ENCODE measurements at places on chromosomes 3 and 15. TPM values are rescaled to one million over a fixed set of nuclear protein-coding genes. Genes with fewer than 3 reads are reported as not detected.
A peak's percentile ranks its signal among the peaks of the same experiment; 100 is the strongest.

DNA sequence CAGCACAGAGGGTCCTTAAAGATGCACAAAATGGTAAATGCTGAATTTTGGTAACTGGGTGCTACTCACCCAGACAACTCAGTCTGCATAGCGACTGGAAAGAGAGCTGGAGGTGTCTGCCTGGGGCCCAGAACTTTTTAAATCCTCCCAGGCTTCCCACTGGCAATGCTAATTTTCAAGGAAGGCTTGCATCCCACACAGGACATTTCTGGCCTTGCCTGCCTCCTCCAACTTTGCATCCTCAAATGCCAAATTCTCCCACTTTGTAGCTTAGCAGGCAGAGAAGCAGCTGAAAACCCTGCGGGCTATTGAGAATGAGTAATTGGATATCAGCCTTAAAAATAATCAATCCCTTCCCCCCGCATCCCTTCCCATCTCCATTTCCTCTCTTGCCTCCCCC is 656.6 kb upstream of the ADAMTS9 start:
- H3K4me3 ChIP-seq: no peak overlapping the region
- H3K4me1 ChIP-seq: peaks cover 8% of the 10 kb centered on the region
- DNase-seq: no peak
- no peaks in the 10 kb centered on the region for H3K36me3 ChIP-seq

DNA sequence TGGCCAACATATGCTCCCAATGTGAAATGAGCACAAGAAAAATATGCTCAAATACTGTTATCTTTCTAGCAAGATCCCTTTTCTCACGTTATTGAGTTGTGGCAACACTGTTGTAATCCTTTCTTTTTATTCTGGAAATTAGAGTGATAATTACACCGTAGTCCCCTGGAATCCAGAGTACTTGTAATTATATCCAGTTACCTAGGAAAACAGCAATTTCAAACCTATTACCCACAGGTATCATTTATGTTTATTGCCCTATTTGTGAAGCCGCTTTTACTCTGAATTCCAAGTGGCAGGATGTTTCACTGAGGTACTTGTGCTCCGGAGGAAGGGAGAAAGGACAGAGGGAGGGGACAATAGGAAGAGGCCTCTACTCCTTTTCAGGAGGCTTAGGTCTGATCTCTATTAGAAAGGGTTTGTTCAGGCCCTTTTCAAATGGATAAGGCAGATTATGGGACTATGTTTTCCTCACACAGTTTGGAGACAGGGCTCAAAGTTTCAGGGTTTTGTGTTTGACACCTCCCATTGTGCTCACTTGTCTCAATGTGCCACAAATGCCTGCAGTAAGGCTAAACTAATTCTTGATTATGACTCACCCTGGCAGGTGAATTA is 646.6 kb downstream of the TUSC7 start:
- no peaks in the 10 kb centered on the region for H3K36me3 ChIP-seq
- no peak for DNase-seq
- no peak overlapping the region for H3K4me3 ChIP-seq
- no peaks in the 10 kb centered on the region for H3K27me3 ChIP-seq

- H3K27me3 ChIP-seq: peaks cover 37% of the 10 kb centered on the region
- no peak overlapping the region for H3K27ac ChIP-seq
- H3K4me1 ChIP-seq: no peaks in the 10 kb centered on the region
- H3K4me3 ChIP-seq: no peak overlapping the region
Observed at GRCh38 chr3:152669560-152669959, 165.4 kb upstream of the P2RY1 start.

DNA sequence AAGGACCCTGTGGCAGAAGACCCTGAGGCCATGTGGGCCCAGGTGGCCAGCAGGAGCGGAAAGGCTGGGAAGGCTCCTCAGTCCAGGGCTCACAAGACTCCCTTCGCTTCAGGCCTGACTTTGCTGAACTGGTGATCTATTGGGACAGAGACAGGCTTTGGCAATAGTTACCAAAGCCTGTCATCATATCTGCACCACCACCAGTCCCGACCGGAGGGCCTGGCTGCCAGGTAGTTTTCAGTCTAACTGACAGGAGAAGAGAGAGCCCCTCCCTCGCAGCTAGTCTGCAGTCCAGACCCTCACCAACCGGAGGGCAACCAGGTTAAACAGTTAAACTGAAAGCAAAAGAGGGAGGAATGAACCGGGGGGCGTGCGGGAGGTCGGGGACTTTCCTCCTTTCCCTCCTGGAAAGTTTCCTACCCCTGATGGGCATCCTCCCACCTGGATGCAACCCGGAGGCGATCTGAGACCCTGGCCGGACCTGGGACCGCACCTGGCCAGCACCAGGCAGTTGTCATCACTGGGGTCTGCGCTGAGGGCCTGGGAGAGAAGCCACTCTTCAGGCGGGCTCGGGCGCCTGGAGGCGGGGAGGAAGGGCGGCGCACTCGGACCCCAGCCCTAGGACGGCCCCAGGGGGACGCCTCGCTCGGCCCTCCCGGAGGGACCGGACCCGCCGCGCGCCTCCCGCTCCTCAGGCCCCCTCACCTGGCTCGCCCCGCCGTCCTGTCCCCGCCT is 435 bp downstream of the RAB27A start:
- no peak overlapping the region for H3K27ac ChIP-seq
- H3K27me3 ChIP-seq: no peaks in the 10 kb centered on the region
- H3K4me1 ChIP-seq: peaks cover 10% of the 10 kb centered on the region
- peak; percentile 40 for DNase-seq

GRCh38 chr15:38698254-38698653 is 133.6 kb upstream of the RASGRP1 start:
- H3K4me3 ChIP-seq: no peak overlapping the region
- H3K4me1 ChIP-seq: no peaks in the 10 kb centered on the region
- H3K27me3 ChIP-seq: no peaks in the 10 kb centered on the region
- no peaks in the 10 kb centered on the region for H3K36me3 ChIP-seq
- DNase-seq: no peak

DNA sequence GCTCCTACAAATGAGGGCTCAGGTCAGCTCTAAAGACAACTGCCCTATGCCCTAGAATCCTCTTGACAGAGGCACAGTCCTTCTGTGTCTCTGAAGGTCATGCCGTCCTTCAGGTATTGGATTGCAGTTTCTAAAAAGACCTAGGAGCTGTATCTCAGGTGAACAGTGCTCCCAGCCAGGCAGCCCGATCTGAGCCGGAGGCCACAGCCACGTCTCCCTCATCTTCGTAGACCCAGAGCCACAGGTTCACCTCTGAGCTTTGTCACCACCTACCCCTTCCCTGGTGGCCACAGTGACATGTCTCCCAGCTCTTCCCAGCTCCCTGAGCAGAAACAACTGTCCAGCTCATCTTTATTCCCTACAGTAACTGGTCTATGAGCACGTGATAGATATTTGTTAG is 228.0 kb downstream of the VPS13C start:
- no peak for DNase-seq
- H3K4me3 ChIP-seq: no peak overlapping the region
- no peaks in the 10 kb centered on the region for H3K36me3 ChIP-seq
- H3K27me3 ChIP-seq: no peaks in the 10 kb centered on the region
- no peak overlapping the region for H3K27ac ChIP-seq
- H3K4me1 ChIP-seq: no peaks in the 10 kb centered on the region

DNA sequence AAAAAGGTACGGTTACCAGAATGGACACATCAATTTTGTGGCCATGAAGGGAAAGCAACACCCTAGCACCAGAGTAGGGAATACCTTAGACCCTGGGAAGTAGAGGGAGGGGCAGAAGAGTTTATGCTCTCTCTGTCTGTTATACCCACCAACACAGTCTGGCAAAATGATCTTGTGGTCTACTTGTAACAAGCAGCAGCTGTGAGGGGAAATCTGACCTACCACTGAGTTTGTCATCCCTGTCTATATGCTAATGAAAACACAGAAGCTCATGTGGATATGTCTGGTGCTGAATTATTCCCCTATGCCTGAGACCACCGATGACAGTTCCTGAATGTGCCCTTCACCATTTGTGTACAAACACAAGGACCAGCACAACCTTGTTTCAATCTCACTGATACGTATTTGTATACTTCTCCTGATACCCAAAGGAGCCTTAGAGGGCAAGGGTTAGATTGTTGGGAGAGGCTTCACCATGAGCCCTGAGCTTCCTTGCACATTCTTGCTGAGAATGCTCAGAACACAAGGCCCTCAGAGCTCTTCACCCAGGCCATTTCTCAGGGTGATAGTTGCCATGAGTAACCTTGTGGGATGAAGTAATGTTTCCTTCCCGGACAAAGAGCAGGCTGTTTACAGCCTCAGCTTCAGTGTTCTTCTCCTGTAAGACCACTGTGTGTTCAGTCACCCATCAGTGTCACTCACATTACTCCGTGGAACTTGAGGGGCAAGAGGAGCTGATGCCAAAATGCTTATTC is 24.7 kb upstream of the ZNF639 start:
- no peaks in the 10 kb centered on the region for H3K36me3 ChIP-seq
- peaks cover 6% of the 10 kb centered on the region for H3K27me3 ChIP-seq
- H3K27ac ChIP-seq: no peak overlapping the region
- no peak overlapping the region for H3K4me3 ChIP-seq
- no peak for DNase-seq

DNA sequence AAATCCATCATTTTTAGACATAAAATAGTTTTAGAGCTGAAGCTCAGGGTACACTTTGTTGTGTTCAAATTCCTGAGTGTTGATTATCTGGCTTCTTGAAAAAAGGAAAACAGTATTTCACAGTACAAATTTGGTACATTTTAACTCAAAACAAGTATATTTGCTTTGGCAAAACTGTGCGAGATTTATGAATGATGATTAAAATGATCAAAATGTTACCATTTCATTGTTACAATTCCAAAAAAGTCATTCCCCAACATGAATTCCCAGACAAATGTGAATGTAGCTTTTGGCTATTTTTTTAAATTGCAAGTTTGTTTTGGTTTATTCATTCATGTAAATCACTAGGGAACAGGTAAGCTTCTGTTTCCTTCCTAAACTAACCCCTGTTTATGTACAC is 347.4 kb upstream of the DCBLD2 start:
- H3K36me3 ChIP-seq: no peaks in the 10 kb centered on the region
- H3K4me1 ChIP-seq: peaks cover 54% of the 10 kb centered on the region
- H3K4me3 ChIP-seq: no peak overlapping the region
- peak; percentile 21 for DNase-seq

GRCh38 chr15:71596672-71597071 is 213.7 kb upstream of the NR2E3 start:
- no peak for DNase-seq
- H3K27me3 ChIP-seq: no peaks in the 10 kb centered on the region
- no peaks in the 10 kb centered on the region for H3K4me1 ChIP-seq
- H3K4me3 ChIP-seq: no peak overlapping the region
- H3K27ac ChIP-seq: no peak overlapping the region
- H3K36me3 ChIP-seq: no peaks in the 10 kb centered on the region

- no peaks in the 10 kb centered on the region for H3K4me1 ChIP-seq
- no peak for DNase-seq
- no peak overlapping the region for H3K27ac ChIP-seq
Observed at GRCh38 chr3:54296531-54296930, 174.2 kb downstream of the CACNA2D3 start.

DNA sequence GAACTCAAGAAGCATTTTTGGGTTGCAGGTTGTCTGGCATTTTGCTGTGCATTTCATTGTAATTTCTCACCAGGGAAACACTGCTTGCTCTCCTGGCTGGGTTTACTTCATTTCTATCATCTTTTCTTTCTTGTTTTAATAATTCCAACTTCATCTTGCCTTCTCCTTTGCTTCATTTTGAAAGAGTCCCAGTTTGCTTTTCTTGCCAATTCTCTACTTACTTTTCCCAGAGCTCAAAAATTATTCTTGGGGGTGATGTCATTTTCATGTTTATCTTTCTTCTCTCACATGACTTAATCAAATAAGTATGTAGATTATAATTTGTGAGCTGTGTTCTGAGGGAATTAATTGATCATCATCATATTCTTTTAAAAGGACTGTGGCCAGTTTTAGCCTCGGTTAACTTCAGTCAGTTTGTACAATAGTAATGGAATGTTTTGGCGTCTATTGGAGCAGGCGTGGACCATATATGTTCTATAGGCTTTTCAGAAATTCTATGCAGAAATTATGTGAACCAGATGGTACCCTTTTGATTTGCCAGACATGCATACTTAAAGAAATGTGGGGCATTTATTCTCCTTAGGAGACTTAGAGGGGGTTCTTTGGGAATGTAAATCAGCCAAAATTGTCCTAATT is 30.1 kb downstream of the SH3GL3 start:
- H3K27me3 ChIP-seq: no peaks in the 10 kb centered on the region

Gene GOLGA6D
- not detected for total RNA-seq

Gene SELENOK
- 55.3 TPM for total RNA-seq

Gene FGF12
- total RNA-seq: not detected

Gene NLGN1
- 0.92 TPM for total RNA-seq

Gene RTP3
- not detected for total RNA-seq

Gene LRRC49
- total RNA-seq: 13.6 TPM

Gene RLBP1
- not detected for total RNA-seq

Gene TIMP4
- 7.3 TPM for total RNA-seq

Gene PRR23B
- not detected for total RNA-seq

Gene EXD1
- total RNA-seq: not detected

Gene ADGRG7
- not detected for total RNA-seq

Gene GABRB3
- 6.1 TPM for total RNA-seq

Measured in PC-3 (cell line).